ENCODE measurements at places on chromosomes 16 and 17.
A peak's percentile ranks its signal among the peaks of the same experiment; 100 is the strongest.

GRCh38 chr17:41190328-41190727, 641 bp downstream of the KRTAP9-1 start:
- no peak for DNase-seq

DNA sequence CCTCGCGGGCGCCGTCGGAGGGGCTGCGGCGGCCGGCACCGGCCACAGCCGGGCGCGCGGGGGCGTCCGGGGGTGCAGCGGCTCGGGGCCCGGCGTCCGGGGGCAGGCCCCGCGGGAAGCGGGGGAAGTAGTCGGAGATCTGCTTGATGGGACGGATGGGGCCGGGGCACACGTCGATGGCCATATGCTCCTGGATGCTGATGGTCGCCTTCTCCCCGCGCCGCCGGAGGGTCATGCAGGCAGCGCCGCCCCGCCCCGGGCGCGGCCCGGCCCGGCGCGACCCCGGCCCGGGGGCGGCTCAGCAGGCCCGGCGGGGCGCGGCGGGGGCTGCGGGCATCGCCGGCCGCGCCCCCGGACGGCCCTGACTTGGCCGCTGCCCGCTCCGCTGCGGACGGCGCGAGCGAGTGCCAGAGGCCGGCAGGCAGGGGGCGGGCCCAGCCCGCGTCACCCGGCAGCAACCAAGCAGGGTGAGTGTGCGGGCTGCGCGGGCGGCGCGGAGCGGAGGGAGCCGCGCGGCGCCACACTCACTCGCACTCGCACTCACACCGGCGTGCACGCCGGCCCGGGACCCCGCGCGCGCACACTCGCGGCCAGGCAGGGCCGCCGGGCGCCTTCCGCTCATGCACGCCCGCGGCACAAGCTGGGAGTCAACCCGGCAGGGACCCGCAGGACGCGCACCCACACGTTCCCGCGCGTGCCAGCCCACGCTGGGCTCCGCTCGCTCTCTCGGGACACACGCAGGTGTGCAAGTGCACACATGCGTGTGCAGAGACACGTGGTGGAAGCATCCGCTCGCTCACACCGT, at the start of gene DOC2B:
DOC2B (minus strand) TSS at position 406 of the 805 bp plus-strand sequence; CDS start at position 235, 171 bp downstream.
- DNase-seq = peak; percentile 68

- DNase-seq = no peak
These were observed 6.1 kb upstream of the ALDH3A2 start for GRCh38 chr17:19642373-19642893.

- DNase-seq = no peak
These were observed 11.8 kb downstream of the C17orf75 start for GRCh38 chr17:32330147-32330546.

DNA sequence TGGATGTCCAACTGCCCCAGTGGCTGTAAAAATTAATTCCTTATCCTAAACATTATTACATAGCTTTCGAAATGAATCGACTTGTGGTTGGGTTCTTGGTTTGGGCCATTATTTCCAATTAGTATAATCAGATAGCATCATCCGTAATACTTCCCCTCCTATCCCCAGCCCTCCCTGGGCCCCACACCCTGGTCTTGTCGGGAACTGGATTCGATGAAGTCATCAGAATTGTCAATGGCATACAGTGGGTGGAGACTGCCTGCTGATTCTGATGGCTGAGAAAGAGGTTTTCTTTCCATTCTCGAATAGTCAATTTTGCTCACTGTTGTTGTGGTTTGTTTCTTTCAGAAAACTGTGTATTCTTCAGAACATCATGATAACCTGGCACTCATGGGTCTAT, 395.1 kb downstream of the SEC14L1 start:
- no peak for DNase-seq

GRCh38 chr16:78703936-78704335, 604.5 kb downstream of the WWOX start:
- no peak for DNase-seq

GRCh38 chr16:56451753-56452689, 667 bp downstream of the OGFOD1 start:
- DNase-seq = no peak

DNA sequence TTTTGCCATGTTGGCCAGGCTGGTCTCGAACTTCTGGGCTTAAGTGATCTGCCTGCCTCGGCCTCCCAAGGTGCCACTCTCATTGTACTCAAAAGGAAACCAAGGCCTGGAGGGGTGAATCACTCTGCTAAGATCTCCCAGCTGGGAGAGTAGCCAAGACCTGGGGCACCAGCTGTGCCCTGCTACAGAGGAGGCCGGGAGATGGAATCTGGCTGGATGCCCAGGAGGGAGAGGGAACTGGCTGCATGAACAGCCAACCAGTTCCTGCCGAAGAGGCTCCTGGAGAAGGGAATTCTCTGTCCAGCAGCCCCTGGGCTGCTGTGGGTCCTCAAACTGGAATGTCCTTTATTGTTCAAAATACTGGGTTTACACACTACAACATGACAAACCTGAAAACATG, 238.7 kb upstream of the CIBAR2 start:
- DNase-seq = peak; percentile 91

DNA sequence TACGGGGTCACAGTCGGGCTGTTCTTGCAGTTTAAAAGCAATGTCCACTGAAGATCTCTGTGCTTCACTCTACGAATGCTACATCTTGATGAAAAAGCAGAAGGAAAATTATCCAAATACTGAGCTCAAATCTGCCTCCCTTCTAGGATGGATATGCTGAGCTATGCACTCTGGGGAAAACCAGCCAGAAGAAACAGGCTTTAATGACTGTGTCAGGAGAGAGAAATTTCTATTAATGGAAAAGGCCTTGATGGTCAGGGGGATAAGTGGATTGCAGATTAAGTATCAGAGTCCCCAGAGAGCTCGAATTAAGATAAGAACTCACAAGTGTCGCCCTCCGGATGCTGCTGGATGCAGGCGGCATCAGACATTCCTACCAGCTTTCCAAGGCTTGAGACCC, 39.6 kb upstream of the RCVRN start:
- no peak for DNase-seq

DNA sequence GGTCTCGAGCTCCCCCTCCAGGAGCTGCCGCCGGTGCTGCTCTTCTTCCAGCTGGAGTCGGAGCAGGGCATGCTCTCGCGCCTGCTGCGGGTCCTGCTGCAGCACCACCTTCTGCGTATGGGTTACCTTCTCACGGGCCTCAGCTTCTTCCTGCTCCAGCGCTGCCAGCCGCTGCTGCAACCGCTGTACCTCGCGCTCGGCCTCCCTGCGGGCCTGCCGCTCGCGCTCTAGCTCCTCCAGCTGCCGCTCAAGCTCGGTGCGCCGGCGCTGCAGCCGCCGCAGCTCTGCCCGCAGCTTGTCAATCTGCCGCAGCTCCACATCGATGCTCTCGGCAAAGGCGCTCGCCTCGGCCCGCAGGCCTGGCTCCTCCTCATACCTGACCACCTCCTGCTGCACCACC, 36.9 kb downstream of the UBN1 start:
- DNase-seq = no peak

DNA sequence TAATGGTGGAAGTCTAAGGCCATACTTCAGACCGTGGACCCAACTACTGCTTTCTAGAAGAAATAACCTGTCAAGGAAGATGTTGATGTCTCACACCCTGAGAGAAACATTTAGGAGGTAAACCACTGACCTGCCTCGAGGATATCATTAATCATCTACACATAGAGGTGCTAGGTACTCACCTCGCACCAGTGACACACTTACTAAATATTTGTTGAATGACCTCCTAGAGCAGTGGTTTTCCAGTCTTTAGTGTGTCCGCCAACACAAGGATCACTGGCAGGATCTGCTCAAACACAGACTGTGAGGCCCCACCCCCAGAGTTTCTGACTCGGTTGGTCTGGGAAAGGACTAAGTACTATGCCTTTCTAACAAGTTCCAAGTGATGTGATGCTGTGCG, 197.4 kb upstream of the CACNG5 start:
- DNase-seq = no peak

- DNase-seq = no peak
These were observed 25.8 kb downstream of the ZCCHC14 start for GRCh38 chr16:87466975-87467501.

- DNase-seq = no peak
These were observed 40.4 kb downstream of the WSCD1 start for GRCh38 chr17:6110592-6110991.

DNA sequence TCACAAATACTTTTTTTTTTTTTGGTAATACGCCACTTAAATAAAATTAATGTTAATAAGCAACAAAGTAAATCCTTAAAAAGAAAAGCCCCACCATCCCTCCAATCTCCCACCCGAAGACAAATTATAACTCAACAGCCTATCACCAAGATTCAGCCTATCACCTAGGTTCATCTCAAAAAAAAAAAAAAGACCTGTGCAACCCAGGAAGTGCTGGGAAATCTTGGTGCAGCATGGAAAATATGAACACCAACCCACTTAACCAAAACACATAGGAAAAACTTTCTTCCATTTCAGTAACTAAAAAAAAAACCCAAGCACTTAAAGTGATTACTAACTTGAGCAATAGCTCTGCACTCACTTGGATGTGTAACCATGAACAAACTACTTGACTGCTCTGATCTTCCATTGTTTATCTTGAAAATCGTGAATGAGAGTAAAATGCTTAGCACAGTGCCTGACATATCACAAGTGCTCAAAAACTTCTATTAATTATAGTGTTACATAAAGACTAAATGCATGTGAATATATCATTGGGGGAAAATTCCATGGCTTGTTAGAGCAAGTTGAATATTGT, 90.4 kb downstream of the STH start:
- DNase-seq = no peak

DNA sequence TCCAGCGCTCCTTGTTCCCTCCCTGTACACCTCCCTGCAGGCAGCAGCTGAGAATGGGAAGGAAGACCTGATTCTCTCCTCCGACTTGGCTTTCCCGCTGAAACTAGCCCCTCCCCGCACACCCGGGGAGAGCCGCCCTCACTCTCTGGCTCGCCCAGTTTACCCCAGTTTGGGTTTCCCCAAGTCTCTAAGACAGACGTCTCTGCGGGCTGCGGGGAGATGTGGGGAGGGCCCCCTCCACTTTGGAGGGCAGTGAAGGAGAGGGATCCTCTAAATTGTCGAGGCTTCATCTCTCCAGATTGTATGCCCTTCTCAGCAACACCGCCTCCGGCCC, 797 bp downstream of the GRB7 start:
- no peak for DNase-seq

DNA sequence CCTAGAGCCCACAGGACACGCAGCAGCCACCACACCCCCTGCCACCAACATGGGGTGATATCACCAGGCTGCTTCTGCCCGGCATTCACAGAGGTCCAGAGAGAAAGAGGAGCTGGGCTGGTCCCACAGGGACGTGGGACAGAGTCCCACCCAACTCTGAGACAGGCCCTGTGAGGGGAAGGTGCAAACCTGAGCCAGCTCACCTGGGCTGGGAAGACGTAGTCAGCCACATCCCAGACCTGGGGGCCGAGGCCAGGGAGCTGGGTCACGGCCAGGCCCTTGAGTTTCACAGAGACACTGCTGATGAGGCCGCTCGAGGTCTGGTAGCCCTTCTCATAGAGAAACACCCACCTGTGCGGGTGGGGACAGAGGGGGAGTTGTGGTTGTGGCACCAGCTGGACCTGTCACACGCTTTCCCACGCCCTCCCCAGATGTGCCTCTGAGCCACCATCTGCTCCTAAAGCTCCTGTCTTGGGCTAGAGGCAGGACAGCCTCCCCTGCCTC, 11.2 kb downstream of the P2RX1 start:
- DNase-seq = no peak

DNA sequence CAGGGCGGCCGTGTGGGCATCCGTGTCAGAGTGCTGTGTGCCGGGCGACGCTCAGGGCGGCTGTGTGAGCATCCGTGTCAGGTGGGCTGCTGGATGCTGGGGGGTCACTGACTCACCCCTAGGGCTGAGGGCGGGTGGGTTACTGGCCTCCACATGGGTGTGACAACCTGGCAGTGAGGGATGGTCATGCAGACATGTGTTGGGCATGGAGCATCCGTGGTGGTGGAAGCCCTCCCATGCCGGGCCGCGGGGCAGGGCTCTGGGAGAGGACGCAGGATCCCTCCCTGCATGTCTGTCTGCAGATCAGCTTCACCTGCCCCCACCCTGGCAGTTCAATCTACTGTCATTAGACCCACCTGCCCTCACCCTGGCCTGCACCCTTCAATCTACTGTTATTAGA, 56.3 kb downstream of the METRNL start:
- DNase-seq = peak; percentile 27

- no peak for DNase-seq
These were observed 115.5 kb downstream of the SOCS1 start for GRCh38 chr16:11140466-11140865.

GRCh38 chr17:33550261-33550660, 257.2 kb upstream of the ASIC2 start:
- DNase-seq = no peak

DNA sequence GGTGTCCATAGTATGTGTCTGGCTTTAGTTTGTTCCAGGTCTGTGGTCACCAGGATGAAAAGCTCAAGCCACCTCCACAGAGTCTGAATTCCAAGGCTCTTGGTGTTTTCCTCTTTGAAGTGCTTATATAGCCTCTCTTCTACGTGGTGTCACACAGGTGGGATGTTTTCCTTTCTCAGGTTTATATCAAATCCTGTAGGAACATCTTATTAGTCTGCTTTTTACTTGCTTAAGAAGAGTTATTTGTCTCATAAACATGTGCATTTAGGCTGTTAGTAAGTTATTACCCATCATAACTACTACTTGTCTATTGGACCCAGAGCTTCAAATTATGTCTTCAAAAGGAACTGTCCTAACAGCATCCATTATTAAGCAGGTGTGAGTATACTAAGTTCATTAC, at the start of gene KRT39:
KRT39 (minus strand) TSS at position 101 of the 400 bp plus-strand sequence; CDS start at position 9, 92 bp downstream.
- no peak for DNase-seq

DNA sequence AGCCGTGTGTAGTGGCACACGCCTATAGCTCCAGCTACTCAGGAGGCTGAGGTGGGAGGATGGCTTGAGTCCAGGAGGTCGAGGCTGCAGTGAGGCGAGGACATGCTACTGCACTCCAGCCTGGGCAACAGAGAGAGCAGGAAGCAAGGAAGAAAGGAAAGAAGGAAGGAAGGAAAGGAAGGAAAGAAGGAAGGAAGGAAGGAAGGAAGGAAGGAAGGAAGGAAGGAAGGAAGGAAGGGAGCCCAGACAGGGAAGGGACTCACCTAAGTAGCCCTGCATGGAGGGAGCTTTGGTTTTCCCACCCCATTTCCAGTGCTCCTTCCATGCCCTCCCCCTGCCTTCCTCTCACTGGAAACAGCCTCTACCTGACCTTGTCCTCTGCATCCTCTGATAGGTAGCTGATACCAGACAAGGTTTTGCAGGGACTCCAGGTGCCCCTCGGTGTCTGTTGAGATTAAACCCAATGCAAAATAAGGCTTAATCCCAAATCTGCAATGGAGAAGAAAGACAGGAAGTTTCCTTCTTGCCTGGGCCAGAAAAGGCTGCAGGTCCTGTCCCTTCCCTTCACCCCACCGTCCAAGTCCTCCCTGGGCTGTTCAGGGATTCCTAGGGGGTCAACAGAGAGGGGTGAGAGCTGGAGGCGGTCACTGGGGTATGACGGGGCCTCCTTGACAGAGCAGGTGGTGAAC, 21.5 kb upstream of the CA4 start:
- no peak for DNase-seq

- DNase-seq = no peak
These were observed 10.6 kb downstream of the CNTD1 start for GRCh38 chr17:42809250-42809649.

- DNase-seq = no peak
These were observed 530.4 kb downstream of the XYLT1 start for GRCh38 chr16:16940351-16940750.

DNA sequence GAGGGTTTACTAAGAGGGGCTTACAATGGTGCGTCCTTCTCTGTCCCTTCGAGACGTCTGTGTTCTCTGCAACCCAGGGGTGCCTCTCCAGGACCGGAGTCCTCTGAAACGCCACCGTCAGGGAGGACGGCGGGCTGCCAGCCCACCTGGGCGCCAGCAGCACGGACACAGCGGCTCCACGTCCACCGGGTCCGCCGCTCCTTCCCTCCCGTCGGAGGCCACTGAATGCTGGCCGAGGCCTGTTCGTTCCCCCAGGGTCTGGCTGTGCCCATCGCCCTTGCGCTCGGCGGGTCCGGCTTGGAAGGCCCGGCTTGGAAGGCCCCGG, 403 bp downstream of the TEPSIN start:
- DNase-seq = no peak
